ENCODE measurements at places on chromosomes 5 and 9. TPM values are rescaled to one million over a fixed set of nuclear protein-coding genes. Genes with fewer than 3 reads are reported as not detected.

The FGFR4 gene
- total RNA-seq = 0.43 TPM

The OR1J2 gene
- total RNA-seq = not detected

The FBLL1 gene
- total RNA-seq = 0.29 TPM

The CER1 gene
- total RNA-seq = not detected

The ADCY2 gene
- total RNA-seq = not detected

The DEPDC1B gene
- total RNA-seq = 0.44 TPM

The GAPVD1 gene
- total RNA-seq = 77.5 TPM

The PCDHGB1 gene
- total RNA-seq = 1.8 TPM

The AKNA gene
- 12.9 TPM for total RNA-seq

The MYOZ3 gene
- total RNA-seq = under 0.01 TPM

The PCDHGB3 gene
- 2.6 TPM for total RNA-seq

The PPP3R2 gene
- not detected for total RNA-seq

The STK32A gene
- 1.4 TPM for total RNA-seq

The RNF44 gene
- total RNA-seq = 6.1 TPM

The EMB gene
- total RNA-seq = 0.57 TPM

The NIPSNAP3A gene
- 19.3 TPM for total RNA-seq

The PCDHGA3 gene
- total RNA-seq = 5.5 TPM

The OR1Q1 gene
- not detected for total RNA-seq

The SAXO1 gene
- total RNA-seq = not detected

The ADRA1B gene
- under 0.01 TPM for total RNA-seq

The GABRA6 gene
- total RNA-seq = 0.29 TPM

The KCNV2 gene
- not detected for total RNA-seq

The LCN1 gene
- not detected for total RNA-seq

The PHF24 gene
- total RNA-seq = not detected

The TLX3 gene
- total RNA-seq = not detected

The GNE gene
- 27.8 TPM for total RNA-seq

The TSSK1B gene
- total RNA-seq = 0.57 TPM

The SLC6A19 gene
- not detected for total RNA-seq

The SCGB3A2 gene
- not detected for total RNA-seq

The FAM78A gene
- total RNA-seq = 0.44 TPM

The OTULINL gene
- 0.66 TPM for total RNA-seq

The GZMA gene
- not detected for total RNA-seq

The SLC34A3 gene
- total RNA-seq = not detected

The PSAT1 gene
- total RNA-seq = 75.0 TPM

The EFNA5 gene
- total RNA-seq = 0.66 TPM

The CCDC192 gene
- total RNA-seq = not detected

The SH3RF2 gene
- total RNA-seq = 4.2 TPM

The C9orf50 gene
- not detected for total RNA-seq

The CTXN3 gene
- total RNA-seq = not detected

The CCL28 gene
- total RNA-seq = 4.2 TPM

The IFNA14 gene
- not detected for total RNA-seq

The ORM2 gene
- total RNA-seq = not detected

The DBH gene
- total RNA-seq = not detected

The PAEP gene
- not detected for total RNA-seq

The RNF20 gene
- 23.5 TPM for total RNA-seq

The RFX3 gene
- 3.3 TPM for total RNA-seq

The LRRTM2 gene
- total RNA-seq = 1.0 TPM

Measured in placental pericyte (primary cell).